Endothelial cell of umbilical vein (primary cell): ENCODE measurements at places on chromosomes 5 and 9. TPM values are rescaled to one million over a fixed set of nuclear protein-coding genes. Genes with fewer than 3 reads are reported as not detected.

DNA sequence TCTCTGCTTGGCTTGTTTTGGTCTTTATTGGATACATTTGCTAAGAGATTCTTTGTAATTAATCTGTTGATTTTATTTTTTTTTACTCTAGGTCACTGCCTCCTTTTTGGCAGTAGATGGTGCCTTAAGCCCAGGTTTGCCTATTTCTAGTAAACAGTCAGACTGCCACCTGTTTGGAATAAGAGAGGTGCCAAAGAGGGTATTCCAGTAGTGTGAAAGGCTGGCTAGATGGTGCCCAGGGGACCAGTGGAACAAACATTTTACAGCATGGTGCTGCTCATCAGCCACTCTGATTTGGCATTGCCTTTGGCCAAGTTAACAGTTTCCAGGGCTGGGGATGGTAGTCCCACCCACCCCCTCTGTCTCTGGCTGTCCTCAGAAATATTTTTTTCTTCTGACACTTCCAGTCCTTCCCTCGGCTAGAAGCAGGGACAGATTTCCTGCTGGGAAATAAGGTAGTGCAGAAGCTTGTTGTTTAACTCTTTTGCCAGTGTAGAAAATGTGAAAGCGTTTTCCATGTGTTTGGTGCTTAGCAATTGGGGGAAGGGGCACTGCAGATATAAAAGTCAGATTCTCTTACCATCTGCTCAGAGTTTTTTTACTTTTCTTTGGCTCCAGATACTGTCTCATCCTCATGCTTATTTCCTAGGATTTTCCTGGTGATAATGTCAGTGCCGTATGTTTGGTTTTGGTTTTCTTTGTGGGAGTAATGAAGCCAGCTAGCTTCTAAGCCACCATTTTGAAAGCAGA lies 36.6 kb upstream of the FBXL7 start:
- DNase-seq: peak; percentile 52

GRCh38 chr5:132230871-132231270 lies 3.2 kb upstream of the P4HA2 start:
- no peak for DNase-seq

DNA sequence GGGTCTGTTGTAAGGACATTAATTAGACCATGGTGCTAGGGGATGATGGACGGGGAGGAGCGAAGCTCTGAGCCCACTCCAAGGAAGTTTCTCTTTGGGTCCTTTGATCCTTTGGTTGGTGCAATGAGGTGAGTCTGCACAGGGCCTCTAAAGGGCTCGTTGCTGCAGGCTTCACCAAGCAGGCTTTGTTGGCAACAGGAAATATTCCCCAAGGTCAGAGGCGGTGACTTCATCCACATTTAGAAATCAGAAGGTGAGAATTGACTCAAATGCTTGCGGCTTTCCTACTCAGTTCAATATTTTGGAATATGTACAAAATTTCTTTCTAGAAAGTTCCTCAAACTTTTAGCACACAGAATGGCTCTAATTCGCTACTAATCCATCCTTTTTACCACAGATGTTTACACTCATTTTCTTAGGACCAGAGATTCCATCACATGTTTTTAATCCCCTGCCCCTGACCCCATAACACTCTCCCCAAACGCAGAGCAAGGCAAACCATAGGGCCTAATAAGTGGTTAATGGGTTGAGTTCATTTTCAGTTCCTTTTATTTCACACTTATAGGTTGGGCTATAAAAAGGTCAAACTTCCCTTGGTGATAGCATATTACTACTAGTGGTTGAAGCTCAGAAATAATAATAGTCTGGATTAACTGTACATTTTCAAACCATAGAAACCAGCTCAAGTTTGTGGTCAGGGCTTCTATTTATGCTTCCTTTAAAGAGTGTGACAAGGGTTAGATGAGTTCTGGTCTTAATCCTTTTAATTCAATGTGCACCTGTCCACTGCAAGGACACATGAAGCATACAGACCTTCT lies 37.3 kb upstream of the TMEM252 start:
- no peak for DNase-seq

GRCh38 chr9:121455527-121456239 lies 44.0 kb downstream of the GGTA1 start:
- DNase-seq: no peak

DNA sequence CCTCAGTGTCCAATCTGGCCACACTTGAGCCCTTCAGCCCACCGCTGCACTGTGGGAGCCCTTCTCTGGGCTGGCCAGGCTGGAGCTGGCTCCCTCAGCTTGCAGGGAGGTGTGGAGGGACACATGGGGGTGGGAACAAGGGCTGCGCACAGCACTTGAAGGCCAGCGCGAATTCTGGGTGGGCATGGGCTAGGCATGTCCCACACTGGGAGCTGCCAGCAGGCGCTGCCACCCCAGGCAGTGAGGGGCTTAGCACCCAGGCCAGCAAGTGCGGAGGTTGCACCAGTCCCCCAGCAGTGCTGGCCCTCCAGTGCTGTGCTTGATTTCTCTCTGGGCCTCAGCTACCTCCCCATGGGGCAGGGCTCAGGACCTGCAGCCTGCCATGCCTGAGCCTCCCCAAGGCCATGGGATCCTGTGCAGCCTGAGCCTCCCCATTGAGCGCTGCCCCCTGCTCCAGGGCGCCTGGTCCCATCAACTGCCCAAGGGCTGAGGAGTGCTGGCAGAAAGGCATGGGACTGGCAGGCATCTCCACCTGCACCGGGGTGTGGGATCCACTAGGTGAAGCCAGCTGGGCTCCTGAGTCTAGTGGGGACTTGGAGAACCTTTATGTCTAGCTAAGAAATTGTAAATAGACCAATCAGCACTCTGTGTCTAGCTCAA lies 148.2 kb downstream of the EMB start:
- DNase-seq: no peak

- no peak for DNase-seq
These were observed 110.7 kb upstream of the NFIL3 start for GRCh38 chr9:91534374-91534773.

DNA sequence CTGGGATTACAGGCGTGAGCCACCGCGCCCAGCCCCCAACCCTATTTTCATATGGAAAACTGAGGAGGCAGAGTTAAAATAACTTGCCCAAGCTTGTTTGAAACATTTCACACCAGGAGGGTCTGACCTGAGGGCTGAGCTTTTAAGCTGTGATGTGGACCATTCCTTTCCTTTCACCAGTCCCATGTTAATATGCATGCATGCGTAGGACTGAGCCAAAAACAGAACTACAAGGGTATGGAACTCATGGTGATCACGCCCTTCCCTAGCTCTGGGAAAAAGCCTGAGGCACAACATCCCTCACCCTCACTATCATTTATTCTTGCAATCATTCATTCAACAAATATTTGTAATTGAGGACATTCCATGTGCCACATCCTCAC lies 87.4 kb upstream of the FAM169A start:
- no peak for DNase-seq

Gene SLC45A2
- not detected in 2 replicates for total RNA-seq

Gene PCDHGB4
- 4.4 and 6.5 TPM in 2 replicates for total RNA-seq

Gene PPP3R2
- total RNA-seq: not detected in 2 replicates

Gene LRRC70
- 24.5 and 26.5 TPM in 2 replicates for total RNA-seq
